ENCODE measurements at places on chromosomes 2 and 18.

DNA sequence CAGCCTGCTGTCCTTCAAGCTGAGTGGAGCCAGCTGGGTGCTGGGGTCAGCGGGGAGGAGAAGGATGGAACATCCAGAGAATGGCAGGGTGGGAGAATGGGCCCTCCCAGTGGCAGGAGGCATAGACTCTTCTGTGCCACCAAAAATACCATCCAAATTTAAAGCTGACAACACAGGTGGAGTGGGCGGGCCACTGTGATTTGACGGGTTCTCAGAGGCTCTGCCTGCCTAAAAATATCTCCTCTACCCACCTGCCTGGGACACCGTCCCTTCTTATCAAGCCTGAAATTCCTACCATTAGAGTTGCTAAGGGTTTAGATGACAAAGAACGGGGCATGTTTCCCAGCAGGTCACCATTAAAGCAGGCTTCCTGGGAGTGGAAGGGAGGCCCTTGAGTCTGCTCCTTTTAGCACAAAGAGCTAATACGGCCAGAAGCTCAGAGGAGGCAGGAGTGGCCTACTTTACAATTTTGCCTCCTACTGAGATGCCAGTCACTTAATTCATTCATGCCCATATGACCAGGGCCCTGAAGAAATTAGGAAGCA lies 19.8 kb upstream of the MARCHF4 start:
- no peak for DNase-seq

DNA sequence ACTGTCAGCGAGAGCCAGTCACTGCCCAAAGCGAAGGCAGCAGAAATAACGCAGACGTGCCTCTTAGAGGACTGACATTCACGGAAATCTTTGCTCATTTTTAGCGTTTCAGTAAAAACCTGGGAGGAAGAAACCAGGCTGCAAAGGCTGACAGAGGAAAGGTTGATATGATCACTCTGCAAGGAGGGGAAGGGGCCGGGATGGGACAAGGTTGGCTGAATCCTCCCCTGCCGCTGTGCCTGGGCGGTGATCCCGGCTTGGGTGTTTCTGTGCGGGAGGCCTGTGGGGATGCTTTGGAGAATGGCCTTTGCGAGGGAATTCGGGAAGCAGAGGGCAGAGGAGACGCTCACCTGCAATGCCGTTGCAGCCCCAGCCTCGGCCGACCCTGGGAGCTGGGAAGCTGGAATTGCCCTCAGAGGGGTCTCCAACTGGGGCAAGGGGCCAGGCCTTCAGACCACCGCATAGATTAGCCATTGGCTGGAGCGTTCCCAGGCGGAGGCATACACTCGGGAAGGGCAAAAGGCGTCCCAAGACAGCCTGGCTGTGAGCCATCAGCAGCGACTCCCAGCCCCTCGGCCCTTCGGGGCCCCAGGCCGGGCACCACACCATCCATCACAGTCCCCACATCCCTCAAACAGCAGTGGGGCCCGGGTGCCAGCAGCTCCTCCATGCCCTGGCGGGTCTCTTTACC lies 111.7 kb upstream of the GPC1 start:
- no peak for DNase-seq

- no peak for DNase-seq
Measured at GRCh38 chr2:68044099-68044498, 18.7 kb downstream of the C1D start.

DNA sequence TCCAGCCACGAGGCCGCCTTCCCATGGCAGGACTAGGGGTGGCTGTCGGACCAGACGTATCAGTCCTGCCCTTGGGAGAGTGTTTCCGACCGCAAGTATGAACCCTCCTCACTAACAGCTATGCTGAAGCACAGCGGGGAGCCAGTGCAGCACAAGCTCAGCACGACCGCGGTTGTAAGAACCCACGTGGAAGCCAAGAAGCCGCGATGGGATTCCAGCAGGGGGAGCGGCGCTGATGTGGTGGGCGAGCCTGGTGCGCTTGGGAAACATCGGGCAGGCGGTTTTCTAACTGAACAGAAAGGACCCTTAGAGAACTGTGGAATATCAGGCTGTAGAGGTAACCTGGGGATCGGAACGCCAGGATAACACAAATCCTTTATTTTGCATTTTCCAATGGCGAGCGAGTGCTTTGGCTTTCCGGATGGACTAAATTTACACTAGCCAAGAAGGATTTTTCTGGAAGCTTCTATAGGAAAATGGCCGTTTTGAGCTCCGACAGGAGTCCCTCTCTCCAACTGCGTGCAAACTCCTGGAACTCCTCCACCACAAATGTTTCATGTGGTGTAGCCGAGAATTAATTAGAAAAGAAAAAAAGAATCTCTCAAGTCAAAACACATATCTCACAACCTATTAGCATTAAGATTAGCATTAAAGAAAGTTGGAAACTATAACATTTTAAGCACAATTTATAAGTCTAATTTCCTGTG lies 132.0 kb upstream of the MYCN start:
- no peak for DNase-seq

DNA sequence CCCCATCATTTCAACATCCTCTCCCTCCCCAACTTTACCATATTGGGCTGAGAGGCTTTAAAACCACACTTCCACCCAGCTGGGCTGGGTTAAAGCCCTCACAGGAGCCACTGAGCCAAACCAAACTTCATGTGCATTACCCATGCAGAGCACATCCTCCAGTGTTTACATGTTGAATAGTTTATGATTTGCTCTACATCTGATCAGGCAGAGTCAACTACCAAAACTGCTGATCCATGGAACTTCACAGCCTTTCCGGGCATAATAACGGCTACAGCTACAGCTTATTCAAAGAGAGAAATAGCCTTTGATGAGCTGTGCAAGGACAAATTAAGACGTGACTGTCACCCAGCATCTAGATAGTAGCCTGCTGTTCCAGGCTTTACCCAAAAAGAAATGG lies 39.0 kb downstream of the MAIP1 start:
- DNase-seq, result no peak

DNA sequence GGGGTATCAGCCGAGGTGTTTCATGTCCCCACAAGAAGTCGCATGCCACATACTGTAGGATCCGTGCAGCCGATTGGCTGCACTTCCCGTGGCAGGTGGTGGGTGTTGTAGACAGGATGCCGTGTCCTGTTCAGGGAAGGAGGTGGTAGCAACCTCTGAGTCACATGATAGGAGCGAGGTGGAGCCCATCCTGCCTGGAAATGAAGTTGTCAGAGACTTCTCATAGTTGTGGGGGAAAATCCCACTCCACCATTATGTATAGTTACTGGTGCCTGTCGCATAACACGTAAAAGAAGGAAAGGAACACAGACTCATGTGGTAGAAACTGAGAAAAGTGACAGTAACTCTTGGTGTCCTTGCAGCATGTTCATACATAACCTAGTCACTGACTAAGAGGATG lies 91.4 kb upstream of the IL1R2 start:
- no peak for DNase-seq

DNA sequence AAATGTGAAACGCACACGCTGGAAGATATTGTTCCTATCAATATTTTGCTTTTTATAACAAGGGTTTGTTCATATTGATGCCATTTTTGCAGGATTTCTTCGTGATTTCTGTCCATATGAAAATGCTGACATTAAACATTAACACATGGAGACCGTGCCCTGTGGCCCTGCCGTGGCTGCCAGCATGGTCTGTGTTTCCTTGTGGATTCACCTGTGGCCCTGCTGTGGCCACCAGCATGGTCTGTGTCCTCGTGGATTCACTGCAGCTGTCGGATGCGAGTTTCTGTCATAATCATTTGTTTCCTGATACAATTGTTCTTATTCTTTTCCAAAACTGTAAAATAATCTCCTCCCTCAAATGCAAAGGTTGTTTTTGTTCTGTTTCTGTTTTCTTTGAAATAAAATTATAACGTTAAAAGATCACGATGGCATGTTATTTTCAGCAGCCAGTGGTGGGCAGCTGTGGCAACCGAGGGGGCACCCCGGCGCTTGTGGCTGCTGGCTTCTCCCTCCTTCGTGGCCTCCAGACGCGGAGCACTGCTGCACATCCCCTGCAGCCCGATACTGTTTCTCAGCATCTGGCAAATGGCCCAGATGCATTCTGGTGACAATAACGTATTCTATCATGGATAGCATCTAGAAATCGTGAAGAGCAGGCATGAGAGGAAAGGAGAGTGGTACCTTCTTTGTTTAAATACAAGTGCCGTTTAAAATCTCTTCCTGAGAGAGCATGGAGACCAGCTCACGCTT lies 143.5 kb downstream of the PTGR3 start:
- DNase-seq, result no peak

DNA sequence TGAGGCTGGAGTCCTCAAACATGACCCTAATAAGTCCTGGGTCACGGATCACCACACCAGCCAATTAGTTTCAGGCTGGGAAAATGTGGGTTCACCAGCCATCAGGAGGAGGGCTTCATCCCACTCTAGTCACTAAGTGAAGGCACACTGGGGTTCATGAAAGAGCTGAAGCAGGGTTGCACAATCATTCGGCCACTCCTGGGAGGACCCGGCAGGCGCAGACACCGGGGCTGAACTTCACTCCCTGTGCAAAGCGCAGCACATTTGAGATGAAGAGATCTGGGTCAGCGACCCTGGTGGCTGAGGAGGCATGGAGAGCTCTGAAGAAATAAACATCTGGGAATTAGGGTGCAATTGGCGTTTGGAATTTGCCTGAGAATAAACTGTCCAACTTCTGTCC lies 684.4 kb upstream of the SALL3 start:
- no peak for DNase-seq

GRCh38 chr18:24140697-24141096 lies 1.8 kb downstream of the CABYR start:
- DNase-seq, result no peak

DNA sequence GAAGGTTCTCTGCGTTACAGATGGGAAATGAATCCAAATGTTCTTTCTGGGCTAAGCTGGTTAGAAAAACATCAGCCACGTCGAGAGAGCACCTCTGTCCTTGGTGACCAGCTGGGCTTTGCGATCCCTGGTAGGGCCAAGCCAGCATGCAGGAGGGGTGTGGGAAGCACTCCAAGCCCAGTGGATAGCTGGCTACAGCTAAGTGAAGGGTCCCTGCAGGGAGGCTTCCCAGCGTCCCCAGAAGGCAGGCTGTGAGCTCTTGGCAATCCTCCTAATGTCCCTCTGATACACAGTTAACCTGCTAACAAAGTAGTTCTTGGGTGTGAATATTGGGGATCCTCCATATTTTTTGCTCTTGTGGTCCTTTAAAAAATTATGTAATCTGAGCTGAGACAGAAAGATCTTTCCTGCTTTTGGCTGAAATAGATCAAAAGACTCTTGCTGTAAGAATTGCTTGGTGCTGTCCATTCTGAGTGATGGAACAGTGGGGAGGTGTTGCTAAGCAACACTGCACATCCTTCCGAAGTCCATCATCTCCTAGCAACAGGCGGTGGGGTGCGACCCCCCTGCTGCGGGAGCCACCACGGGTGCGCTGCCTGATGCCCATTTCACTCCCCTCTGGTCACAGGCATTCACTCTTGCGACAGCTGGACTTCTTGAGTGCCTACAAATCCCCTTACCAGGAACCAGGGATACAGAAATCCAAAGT lies 88.5 kb upstream of the UXS1 start:
- DNase-seq, result no peak

- peak; percentile 37 for DNase-seq
Measured at GRCh38 chr2:50492477-50492851, 539.5 kb downstream of the NRXN1 start.

GRCh38 chr2:155663265-155663664 lies 669.3 kb downstream of the NR4A2 start:
- no peak for DNase-seq

DNA sequence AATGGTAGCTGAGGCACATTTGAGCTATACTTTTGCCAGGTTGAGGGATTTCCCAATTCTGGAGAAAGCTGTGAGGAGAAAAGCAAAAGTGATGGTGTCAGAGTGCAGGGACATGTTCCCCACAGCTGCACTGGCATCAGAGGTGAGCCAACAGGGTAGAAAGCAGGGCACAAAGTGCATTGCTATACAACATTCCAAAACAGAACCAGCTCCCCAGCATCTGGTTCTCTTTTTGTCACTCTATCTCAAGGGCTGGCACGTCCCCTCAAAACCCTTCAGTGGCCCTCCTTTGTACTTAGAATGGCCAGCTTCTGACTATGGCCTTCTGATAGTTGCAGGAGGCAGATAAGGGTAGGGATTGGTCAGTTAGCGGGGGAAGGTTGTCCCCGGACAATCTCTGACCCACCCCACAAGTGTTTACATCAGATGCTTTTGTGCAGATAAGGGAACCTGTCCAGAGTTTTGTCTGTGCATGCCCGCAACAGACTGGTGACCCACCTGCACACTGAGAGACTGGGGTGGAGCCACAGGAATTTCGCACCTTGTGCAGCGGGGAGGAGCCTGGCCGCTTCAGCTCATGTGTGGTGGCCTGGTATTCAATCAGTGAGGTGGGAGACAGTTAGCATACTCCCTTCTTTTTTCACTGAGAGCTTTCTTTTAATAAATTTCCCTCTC lies 31.0 kb upstream of the TMEM17 start:
- no peak for DNase-seq

DNA sequence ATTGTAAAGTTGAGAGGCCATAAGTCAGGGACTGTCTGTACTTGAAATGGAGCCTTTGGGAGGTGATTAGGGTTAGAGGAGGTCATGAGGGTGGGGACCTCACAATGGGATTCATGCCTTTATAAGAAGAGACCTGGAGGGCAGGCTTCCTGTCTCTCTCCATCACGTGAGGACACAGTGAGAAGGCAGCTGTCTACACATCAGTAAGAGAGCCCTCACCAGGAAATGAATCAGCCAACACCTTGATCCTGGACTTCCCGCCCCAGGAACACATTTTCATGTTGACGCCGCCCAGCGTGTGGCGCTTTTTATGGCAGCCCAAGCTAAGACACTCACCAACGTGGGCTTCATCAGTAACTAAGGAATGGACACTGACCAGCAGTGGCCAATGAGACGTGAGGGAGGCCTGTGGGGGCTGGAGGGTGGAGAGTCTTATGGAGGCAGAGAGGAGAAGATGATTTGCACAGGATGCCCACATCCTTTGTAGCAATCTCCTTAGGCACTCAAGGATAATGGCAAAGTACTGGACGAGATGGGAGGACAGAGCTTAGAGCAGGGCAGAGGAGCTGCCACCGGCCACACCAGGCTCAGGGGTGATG lies 162.7 kb downstream of the EIPR1 start:
- peak; percentile 85 for DNase-seq

DNA sequence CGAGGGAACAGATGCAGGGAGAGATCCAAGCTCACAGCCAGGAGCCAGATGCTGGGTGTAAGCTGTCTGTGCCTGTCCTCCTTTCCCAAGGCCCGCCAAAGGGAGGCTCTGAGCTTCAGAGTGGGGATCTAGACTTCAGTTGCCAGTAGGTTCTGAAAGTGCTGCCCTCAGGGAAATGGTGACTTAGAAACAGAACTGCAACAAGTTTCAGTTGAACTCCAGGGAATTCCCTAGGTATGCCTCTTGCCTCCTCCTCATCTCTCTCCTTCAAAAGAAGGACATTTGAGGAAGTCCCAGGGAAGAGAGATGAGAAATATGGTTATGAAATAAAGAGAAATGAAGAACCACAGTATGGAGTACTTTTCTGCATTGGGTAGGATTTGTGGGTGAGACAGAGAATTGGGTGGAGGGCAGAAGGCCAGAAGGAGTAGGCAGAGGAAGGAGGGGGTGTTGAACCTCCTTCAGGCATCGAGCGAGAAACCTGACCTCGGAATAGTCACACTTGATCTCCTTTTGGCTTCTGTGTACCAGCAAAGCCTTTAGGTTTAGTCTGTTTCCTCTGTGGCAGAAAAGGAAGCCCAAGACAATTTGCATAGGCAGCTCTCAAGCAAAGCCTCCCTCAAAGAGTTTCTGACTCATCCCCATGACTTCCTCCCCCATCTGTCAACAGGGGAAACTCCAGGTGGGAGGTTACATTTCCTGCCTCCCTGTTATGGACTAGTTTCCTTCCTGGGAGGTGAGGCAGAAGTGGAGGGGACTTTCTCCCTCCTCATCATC lies 45.7 kb downstream of the QPCT start:
- peak; percentile 58 for DNase-seq

GRCh38 chr2:51581636-51582267 lies 549.8 kb upstream of the NRXN1 start:
- DNase-seq, result no peak
